ENCODE measurements at places on chromosomes 16 and 17. TPM values are rescaled to one million over a fixed set of nuclear protein-coding genes. Genes with fewer than 3 reads are reported as not detected.
A peak's percentile ranks its signal among the peaks of the same experiment; 100 is the strongest.

DNA sequence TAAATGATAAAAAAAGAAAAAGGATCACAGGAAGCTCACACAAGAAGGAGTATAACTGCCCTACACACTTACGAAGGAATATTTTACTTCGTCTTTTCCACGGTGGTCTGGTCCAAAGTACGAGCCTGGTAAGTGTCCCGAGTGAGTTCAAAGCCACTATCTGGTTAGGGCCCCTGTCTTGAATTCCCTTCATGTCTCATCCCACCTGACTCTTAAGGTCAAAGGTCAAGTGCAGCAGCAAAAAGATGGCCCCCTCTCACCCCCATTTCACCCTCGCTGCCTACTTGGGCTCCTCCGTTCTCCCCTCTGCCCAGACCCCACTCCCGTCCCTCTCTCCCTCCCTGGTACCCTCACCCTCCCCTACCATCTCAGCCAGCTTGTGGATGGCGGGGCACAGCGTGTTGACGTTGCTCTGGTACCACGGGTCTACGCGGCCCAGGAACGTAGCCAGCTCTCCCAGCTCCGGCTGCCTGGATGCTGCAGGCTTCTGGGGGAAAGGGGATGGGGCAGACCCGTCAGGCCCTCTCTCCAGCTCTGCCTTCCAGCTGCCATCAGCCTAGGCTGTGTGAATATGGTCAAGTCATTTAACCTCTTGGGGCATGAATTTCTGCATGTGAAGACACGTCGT lies 27.8 kb upstream of the MFSD6L start:
- DNase-seq: no peak

- no peak for DNase-seq
Observed at GRCh38 chr17:32348483-32348800, 1.5 kb upstream of the ZNF207 start.

GRCh38 chr16:10219742-10220141 lies 37.5 kb upstream of the GRIN2A start:
- no peak for DNase-seq

DNA sequence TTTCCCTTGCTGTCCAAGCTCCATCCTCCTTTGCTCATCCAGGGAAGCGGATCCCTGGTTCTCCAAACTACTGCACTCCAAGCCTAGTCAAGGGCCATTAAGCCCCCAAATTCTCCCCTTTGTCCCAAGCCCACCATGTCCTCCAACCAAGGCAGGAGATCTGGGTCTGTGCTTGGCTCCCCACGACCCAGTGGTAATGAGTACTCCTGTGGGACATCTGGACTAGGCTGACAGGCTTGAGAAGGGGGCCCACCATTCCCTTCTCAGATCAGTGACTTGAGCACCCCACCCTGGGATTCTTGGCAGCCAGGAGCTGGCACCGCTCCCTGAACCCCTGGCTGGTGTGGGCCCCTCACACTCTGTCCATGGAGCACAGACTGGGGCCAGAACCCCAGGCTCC lies 17.1 kb downstream of the OSBPL7 start:
- DNase-seq: no peak

DNA sequence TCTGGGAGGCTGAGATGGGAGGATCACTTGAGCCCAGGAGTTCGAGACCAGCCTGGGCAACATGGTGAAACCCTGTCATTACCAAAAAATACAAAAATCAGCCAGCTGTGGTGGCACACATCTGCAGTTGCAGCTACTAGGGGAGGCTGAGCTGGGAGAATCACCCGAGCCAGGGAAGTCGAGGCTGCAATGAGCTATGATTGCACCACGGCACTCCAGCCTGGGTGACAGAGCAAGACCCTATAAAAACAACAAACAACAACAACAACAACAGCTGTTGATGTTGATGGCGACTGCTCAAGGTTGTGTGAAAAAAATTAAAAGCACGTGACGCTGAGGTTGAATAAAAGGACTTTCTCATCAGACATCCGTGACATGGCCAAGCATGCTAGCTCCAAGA lies 40.8 kb upstream of the CIBAR2 start:
- DNase-seq: no peak

DNA sequence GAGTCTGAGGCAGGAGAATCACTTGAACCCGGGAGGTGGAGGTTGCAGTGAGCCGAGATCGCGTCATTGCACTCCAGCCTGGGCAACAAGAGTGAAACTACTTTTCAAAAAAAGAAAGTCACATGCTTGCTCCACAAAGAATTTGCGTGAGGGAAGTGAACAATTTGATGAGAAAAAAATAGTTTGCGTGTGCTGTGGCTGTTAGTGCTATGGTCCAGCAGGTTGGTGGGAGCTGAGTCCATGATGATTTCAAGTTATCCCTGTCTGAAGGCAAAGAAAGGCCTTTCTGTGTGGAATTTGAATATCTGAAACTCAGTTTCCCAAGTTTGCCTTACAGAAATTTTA lies 21.0 kb downstream of the PRCD start:
- DNase-seq: no peak

GRCh38 chr16:85236818-85237150 lies 124.5 kb upstream of the CIBAR2 start:
- no peak for DNase-seq

DNA sequence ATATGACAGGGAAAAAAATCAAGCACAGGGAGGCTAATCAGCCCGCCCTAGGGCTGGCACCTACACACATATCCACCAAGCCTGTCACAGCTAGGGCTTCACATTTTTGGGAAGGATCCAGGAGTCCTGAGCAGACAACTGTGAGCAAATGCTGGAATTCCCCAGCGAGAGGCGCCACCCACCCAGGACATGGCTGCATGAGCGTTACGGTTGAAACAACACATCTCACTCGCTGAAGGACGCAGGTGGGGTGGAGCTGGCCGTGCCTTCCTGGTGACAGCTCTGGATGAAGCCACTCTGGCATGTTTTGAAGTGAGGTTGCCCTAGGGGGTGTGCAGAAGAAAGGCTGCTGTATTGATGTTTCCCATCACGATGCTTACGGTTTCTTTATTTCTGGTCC lies 315.1 kb upstream of the EEF2KMT start:
- no peak for DNase-seq

- no peak for DNase-seq
Observed at GRCh38 chr16:77660311-77660710, 62.0 kb upstream of the NUDT7 start.

GRCh38 chr17:12727881-12728280 lies 61.4 kb upstream of the ARHGAP44 start:
- DNase-seq: no peak

DNA sequence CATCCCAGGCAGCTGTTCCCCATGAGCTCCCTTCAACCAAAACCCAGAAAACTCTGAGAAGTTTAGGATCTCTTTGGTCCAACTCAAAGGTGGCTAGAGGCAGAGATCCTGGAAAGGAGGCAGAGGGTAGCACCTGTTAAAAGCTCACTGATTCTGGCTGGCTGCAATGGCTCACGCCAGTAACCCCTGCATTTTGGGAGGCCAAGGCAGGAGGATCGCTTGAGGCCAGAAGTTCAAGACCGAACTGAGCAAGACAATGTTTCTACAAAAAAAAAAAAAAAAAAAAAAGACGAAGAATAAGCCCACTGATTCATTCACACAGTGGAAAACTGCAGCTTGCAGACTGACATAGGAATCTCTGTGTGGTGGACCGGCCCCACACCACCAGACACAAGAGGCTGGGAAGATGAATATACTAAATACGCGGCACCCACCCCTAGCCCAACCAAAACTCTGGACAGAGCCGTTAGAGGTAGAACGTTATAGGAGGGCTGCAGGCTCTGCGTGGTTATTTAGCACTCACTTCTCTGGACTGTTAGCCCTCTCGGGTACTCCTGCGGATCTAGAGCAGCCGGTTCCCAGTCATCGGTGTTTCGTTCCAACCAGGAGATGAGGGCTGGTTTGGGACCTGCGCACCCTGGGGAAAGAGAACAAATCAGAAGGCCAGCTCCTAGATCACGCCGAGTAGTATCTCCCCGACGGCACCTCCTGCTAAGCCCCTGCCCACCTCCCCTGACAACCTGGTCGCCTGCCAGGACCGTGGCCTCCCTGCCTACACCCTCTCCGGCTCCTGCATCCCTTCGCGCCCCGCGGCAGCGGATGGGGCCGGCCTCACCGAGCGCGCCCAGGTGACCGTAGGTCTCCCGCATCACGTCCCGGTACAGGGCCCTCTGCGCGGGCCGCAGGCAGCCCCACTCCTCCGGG lies 925 bp downstream of the ZNF689 start:
- DNase-seq: peak; percentile 71

DNA sequence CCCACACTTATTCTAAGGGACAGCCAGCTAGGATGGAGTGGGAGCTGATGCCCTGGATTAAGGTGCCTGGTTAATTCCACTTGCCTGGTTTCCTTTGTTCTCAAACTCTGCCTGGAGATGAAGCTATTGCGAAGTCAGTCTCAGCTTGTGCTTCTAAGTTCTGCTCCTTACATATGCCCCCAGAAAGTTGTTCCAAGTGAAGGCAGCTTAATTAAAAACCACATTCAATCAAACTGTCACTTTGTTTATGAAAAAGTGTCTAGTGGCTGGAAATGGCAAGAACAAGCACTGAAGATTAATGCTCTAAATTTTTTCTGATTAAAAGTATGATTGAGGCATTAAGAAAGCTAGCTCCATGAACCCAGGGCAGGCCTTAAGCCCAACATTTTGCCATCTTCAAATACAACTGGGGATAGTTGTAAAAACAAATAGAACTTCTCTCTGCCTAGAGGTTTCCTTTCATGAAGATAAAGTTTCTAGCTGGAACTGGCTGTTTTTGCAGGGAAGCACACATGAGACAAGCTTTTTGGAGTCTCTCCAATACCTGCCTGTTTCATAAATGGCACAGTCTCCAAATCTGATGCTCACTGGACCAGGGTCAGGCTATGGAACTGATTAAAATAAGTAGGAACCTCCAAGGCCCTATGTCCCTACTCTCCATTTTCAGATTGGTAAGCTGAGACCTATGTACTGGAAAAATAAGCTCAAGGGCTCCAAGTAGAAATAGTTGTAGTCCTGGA lies 100.9 kb downstream of the GRIN2A start:
- no peak for DNase-seq

GRCh38 chr16:74727903-74728302 lies 27.2 kb upstream of the MLKL start:
- DNase-seq: no peak

- DNase-seq: peak; percentile 70
Observed at GRCh38 chr17:75864448-75864871, 9.3 kb upstream of the WBP2 start.

DNA sequence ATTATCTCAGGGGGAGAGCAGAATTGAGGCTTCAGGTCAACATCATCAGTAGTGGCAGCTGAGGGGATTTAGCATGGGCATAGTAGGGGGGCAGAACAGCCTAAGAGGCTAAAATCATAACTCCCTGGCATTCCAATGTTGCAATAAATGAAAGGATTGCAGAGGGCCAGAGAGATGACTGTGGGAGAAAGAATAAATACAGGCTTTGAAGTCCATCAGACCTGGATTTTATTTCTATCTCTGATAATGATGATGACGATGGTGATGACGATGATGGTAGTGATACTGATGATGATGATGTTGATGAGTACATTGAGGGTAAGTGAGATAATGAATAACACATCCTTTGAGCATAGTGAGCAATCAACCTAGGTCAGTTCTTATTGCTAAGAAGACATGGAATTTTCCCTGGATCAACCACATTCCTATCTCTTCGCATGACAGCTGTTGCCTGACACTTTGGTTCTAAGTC lies 107.4 kb upstream of the CDH11 start:
- DNase-seq: no peak

MSRB1 gene
- polyA plus RNA-seq: 56.6 TPM

COA3 gene
- 75.9 TPM for polyA plus RNA-seq

FOXL1 gene
- 4.3 TPM for polyA plus RNA-seq

ATF7IP2 gene
- 4.9 TPM for polyA plus RNA-seq

RDM1 gene
- not detected for polyA plus RNA-seq

ERAL1 gene
- 21.5 TPM for polyA plus RNA-seq

CD300LG gene
- 0.05 TPM for polyA plus RNA-seq

HSD3B7 gene
- polyA plus RNA-seq: 8.6 TPM

RAP1GAP2 gene
- 2.4 TPM for polyA plus RNA-seq

SCGB1C2 gene
- not detected for polyA plus RNA-seq

C16orf96 gene
- not detected for polyA plus RNA-seq

PSMC3IP gene
- 3.8 TPM for polyA plus RNA-seq

TMEM97 gene
- polyA plus RNA-seq: 1.8 TPM
